ENCODE measurements at places on chromosomes 2 and 18.

DNA sequence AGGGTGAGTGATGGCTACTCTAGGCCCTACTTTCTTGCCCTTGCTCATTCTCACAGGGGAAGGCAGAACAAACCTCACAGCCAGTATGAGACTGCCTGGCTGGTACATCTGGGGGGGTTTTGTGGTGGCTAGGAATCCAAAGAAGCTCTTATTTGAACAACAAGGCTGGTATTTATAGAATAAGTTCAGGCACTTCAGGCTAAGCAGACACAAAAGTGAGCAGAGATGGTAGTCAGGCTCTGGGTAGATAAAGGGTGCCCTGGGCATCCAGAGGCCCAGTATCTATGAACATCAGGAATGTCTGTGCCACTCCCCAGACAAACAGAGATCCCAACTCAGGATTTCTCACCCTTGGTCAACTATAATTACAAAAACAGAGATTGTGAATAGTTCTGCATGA lies 57.2 kb upstream of the RTN4 start:
- no peak for DNase-seq

GRCh38 chr2:158313734-158314133 lies 142.8 kb downstream of the CCDC148 start:
- DNase-seq: no peak

- no peak for DNase-seq
These were observed 98.0 kb downstream of the STPG4 start for GRCh38 chr2:47056868-47057686.

DNA sequence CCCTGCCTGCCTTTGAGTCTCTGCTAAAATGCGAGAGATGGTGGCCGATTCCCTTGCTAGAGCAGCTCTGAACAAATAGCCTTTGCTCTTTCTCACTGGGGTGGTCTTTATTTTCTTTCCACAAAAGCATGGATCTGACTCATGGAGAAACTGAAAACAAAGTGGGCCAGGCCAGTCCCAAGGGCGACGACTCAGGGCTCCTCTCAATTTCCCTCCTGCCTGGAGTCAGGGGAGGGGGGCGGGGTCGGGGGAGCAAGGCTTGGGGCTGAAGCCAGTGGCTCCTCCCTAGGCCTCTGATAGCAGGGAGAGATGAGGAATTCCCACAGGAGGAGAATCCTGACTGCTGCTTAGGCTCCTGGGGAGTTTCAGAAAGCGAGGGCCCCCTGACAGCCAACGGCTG lies 17.1 kb upstream of the IL1R2 start:
- DNase-seq: no peak

DNA sequence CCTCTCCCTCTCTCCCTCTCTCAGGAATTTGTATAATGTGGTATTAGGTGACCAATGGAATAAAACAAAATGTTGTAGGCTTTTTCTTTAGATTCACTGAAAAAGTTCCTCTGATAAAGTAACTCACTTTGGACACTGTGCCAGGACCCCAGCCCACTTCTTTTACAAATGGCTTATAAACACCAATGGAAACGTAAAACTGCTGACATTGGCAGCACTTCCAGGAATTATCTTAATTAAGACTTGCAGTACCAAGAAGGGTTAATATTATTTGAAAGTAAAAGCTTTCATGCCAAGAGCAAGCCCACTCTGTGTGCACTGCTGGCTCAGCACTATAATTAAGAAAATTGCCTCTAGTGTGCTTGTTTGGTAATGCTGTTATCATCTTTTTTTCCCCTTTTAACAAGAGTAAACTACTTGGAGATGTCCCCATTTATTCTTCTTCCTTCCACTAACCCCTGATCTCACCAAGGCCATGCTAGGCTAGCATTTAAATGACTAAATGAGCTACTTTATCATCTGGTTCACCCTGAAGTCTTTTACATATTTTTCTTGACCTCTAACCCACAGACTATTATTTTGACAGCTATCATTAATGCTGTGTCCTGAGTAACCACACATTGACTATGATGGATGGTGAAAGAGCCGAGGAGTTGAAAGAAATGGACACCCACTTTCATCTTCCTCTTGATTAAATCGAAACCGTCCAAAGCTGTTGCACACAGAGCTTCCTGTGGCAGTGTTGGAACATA lies 232.2 kb upstream of the ETAA1 start:
- no peak for DNase-seq

GRCh38 chr18:56306797-56307196 lies 331.6 kb downstream of the TXNL1 start:
- DNase-seq: no peak

- no peak for DNase-seq
These were observed 8.9 kb downstream of the PDCL3 start for GRCh38 chr2:100571668-100572067.

DNA sequence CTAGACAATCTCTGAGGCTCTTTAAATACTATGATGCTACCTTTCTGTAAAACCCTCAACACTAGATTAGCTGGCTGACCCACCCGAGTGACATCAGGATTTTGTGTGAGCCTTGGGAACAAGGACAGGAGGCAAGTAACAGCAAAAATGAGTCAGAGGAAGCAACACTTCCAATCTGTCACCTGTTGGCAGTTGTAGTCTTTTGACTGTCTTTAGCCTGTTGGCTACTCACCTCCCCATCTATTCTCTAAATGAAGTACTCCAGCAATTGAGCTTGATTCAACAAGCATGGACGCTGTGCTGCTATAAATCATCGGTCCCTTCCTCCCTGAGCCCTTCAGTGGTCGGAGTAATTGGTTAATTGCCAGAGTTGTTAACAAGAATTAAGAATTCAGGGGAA lies 898.7 kb downstream of the BCL11A start:
- no peak for DNase-seq

GRCh38 chr2:79971807-79972206 lies 332.7 kb downstream of the LRRTM1 start:
- no peak for DNase-seq

DNA sequence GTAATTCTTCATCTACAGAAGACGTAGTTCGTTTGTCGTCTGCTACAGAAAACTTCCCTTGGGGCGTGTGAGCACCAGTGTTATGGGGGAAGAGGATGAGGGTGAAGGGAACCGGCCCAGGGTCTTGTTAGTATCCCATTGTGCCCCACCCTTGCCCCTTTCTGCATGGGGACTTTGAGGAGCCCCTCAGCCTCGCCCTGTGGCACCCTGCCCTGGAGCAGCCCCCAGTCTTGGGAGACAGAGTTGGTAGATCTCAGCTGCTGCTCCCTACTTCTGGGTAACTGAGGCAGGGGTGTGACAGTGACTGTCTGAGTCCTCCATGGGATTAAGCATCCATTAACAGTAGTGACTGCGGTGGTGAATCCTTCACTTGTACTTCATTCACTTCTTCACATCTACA lies 50.1 kb downstream of the RNF144A start:
- DNase-seq: no peak

- no peak for DNase-seq
These were observed 205.1 kb downstream of the RND3 start for GRCh38 chr2:150282357-150282756.
